ENCODE measurements at places on chromosomes 3 and 15.

DNA sequence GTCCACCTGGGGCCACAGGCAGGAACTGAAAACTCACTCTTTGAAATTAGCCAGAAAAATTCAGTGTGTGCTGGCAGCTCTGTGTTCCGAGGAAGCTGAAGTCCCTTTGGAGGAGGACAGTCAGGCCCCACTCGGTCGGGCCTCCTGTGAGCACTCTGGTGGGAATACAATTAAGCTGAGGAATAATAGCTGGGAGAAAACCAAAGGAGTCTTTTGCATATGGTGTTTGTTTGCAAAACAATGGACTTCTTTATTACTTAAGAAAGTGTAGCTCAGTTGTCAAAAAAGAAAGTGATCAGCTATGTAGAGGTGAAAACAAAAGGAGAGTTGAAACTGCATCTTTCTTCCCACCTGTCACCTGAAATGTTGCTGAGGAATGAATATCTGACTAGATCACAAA, 202.5 kb downstream of the MEIS2 start:
- DNase-seq = no peak

- no peak for DNase-seq
Observed at GRCh38 chr3:137554242-137554641, 209.9 kb upstream of the SOX14 start.

DNA sequence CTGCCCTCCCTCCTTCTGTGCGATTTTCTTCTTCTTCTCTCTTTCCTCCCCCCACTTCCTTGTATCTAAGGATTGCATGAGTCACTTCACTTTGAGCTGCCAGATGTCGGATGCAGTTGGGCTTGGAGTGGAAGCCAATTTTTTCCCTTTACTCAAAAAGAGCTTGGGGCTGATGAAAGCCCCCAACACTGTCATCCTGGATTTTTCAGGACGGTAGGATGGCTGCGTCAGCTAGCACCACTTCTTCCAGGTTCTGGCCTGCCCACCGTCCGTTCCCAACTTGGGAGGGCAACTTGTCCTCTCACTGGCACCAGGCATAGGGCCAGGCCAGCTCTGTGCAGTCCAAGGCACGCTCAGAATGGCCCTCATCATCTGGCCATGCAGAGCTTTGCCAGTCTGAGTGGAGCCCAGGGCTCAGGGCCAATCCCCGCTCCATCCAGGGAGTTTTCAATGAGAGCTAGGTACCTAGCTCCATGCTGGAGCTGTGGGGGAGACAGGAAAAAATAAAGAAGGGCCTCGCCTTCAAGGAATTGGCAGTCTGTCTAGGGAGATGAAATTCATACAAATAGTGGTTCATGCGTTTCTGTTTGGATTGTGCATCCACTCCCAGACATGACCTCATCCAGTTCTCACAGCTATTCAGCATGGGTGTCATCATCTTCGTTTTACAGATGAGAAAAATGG, 47.7 kb upstream of the INSYN1 start:
- peak; percentile 54 for DNase-seq

- DNase-seq = no peak
Observed at GRCh38 chr3:462851-463250, 266.3 kb downstream of the CHL1 start.

GRCh38 chr3:177538048-177538749, 340.9 kb upstream of the TBL1XR1 start:
- no peak for DNase-seq

- DNase-seq = no peak
Observed at GRCh38 chr3:181844211-181844610, 132.5 kb downstream of the SOX2 start.

Data from BJ (cell line).